ENCODE measurements at places on chromosomes 6 and 20. TPM values are rescaled to one million over a fixed set of nuclear protein-coding genes. Genes with fewer than 3 reads are reported as not detected.

Gene KLHDC3
- total RNA-seq = 65.4 TPM

Gene TMEM200A
- 2.6 TPM for total RNA-seq

Gene TMC2
- not detected for total RNA-seq

Gene RPS6KA2
- 1.9 TPM for total RNA-seq

Gene BPIFB4
- not detected for total RNA-seq

Gene CRISP3
- total RNA-seq = not detected

Gene APOBEC2
- not detected for total RNA-seq

Gene ID4
- not detected for total RNA-seq

Gene FAXC
- not detected for total RNA-seq

Gene RBM24
- not detected for total RNA-seq

Gene CPNE5
- total RNA-seq = 2.5 TPM

Gene SLC35F1
- total RNA-seq = not detected

Gene ADA
- 85.7 TPM for total RNA-seq

Gene LKAAEAR1
- 0.34 TPM for total RNA-seq

Gene OR2B6
- not detected for total RNA-seq

Gene ZNF165
- 0.43 TPM for total RNA-seq

Gene KCNS1
- total RNA-seq = 0.05 TPM

Gene SPACA1
- total RNA-seq = not detected

Gene PRKN
- 0.14 TPM for total RNA-seq

Gene SPEF1
- total RNA-seq = 0.32 TPM

Gene POFUT1
- 30.0 TPM for total RNA-seq

Gene VAPB
- total RNA-seq = 29.0 TPM

Gene KIZ
- total RNA-seq = 15.5 TPM

Gene KCNK5
- total RNA-seq = 10.9 TPM

Gene ANKEF1
- 2.4 TPM for total RNA-seq

Gene ANGPT4
- total RNA-seq = not detected

Gene CLVS2
- not detected for total RNA-seq

Gene NDRG3
- 33.2 TPM for total RNA-seq
